NCI-H2081 (cell line): ENCODE measurements at places on chromosomes 4 and X.
A peak's percentile ranks its signal among the peaks of the same experiment; 100 is the strongest.

GRCh38 chr4:156575430-156576073 is 396.0 kb downstream of the PDGFC start:
- no peak for DNase-seq

- no peak for DNase-seq
Observed at GRCh38 chr4:40183615-40184411, 13.0 kb upstream of the RHOH start.

GRCh38 chrX:7654316-7654715 is 188.7 kb upstream of the VCX start:
- no peak for DNase-seq

DNA sequence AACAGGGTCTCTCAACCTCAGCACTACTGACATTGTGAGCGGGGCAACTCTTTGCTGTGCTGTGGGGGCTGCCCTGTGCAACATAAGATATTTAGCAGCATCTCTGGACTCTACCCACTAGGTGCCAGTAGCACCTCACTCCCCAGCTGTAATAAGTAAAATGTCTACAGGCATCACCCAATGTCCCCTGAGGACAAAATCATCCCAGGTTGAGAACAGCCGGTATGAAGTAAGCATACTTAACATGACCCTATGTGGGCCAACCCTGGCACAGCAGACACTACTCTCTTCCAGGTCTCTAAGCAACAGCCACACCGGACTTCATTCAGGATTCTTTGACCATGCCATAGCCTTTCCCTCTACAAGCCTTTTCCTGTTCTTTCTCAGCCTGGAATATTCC is 10.5 kb upstream of the MGST2 start:
- peak; percentile 24 for DNase-seq

GRCh38 chrX:134685668-134686067 is 27.4 kb upstream of the PLAC1 start:
- no peak for DNase-seq

- no peak for DNase-seq
Observed at GRCh38 chrX:144566592-144566991, 680.7 kb upstream of the SPANXN1 start.

DNA sequence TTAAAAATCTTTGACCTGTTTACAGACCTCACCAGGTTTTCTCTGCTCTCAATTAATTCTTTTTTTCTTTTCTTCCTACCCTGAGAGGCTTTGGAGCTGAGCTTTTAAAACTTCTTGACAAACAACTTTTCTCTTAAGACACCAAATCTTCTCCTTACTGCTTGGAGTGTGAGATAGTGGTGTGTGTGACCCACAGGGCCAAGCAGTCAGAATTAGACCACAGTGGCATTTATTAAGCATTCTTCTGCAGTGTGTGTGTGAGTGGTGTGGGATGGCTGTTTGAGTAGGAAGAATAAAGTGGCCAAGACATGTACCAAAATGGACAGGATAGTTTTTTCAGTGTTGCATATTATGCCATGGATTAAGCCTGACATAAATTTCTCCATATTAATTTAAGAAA is 665.1 kb downstream of the RAPGEF2 start:
- DNase-seq: no peak

DNA sequence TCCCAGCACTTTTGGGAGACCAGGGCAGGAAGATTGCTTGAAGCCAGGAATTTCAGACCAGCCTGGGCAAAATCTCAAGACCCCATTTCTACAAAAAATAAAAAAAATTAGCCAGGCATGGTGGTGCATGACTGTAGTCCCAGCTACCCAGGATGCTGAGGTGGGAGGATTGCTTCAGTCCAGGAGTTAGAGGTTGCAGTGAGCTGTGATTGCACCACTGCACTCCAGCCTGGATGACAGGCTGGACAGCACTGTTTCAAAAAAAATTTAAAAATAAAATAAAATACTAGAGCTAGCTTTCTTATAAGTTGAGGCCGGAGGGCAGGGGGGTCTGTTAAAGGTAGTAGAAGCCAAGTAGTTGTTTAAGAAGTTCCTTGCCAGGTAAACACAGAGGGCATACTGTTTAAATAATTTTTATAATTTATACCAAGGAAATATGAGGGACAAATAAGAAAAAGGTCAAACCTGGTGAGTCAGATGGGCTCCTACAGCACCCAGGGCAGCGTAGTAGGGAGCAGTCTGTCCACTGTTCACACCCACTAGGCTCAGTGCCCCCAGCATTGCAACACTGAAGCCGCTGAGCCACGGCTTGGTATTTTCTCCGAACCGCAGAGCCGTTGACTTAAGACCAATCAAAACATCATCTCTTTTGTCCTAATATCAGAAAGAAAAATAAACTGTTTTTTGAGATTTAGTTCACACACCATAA is 17.3 kb downstream of the COQ2 start:
- DNase-seq: no peak

GRCh38 chr4:20266215-20267082 is 14.7 kb downstream of the SLIT2 start:
- no peak for DNase-seq

DNA sequence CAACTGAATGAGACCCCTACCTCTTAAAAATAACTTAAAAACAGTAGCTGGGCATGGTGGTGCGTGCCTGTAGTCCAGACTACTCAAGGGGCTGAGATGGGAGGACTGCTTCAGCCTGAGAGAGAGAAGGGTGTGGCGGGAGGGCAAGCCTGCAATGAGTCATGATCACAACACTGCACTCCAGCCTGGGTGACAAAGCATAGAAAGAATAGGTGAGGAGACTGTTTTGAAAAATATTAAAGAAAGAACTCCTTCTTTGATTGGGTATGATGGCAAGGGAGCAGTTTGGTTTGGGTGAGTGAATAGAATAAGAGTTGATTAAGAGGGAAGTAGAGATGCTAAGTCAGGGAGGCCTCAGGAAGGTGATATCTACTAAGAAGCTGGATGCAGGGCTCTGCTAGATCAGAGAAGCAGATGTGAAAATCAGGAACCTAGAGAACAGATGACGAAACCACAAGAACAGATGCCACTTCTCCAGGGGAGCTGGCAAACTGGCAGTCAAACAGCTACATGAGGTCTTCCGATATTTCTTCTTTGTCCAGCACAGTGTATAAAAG is 318.6 kb downstream of the OPHN1 start:
- no peak for DNase-seq

- DNase-seq: no peak
Observed at GRCh38 chr4:173195109-173195508, 26.5 kb downstream of the GALNT7 start.

DNA sequence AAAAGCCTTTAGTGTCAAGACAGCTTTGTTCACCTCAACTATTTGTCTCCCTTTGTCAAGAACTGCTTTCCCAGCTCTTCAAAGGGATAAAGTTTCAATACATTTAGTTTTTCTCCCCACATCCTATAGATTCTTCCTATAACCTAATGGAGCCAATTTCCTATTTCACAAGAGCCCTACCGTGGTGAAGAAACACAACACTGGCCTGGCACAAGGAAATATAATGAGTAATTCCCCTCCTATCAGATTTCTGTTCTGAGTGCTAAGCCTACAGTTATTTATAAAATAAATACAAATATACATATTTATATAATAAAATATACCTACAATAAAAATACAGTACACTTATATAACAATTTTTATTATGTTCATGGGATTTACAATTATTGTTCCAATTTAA is 89.9 kb downstream of the SHISA3 start:
- DNase-seq: no peak

DNA sequence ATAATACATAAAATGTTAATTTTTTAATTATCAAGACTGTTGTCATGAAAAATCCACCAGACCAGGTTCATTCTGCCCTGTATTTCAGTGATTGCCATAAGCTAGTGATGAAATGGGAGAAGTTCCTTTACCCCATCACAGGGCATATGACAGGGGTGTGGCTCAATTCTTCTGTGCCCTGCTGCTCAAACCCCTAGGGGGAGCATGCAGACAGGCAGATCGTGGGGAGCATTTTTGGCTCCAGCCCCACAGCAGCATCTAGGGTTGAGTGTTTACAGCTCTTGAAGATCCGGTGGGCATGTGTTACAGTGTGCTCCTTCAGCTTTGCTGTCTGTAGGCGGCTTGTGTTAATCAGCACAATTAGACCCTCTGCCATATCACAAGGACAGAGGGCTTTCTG is 700.7 kb downstream of the PCDH18 start:
- no peak for DNase-seq
